ENCODE measurements at places on chromosomes 1 and 21.

GRCh38 chr1:230300322-230301301 is 125.5 kb downstream of the PGBD5 start:
- DNase-seq = no peak

- no peak for DNase-seq
Measured at GRCh38 chr1:201562659-201563405, 23.9 kb downstream of the NAV1 start.

DNA sequence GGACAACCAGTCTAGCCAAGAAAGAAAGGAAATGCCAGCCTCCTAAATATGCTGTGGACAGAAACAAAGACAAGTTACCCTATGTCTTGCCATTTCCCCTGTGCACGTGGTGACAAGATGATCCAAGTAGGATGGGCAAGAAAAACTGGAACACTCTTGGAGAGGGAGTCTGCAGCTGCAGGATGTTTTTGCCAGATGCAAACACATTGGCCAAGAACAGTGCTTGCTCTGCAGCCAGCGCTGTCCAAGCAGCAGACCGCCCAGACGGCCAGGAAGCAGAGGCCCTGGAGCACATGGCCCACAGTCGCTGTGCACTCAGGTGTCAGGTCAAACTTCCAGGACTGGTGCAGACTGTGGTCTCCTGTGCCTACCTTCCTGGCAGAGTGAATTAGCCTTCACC is 189.3 kb downstream of the SLC35F3 start:
- no peak for DNase-seq

DNA sequence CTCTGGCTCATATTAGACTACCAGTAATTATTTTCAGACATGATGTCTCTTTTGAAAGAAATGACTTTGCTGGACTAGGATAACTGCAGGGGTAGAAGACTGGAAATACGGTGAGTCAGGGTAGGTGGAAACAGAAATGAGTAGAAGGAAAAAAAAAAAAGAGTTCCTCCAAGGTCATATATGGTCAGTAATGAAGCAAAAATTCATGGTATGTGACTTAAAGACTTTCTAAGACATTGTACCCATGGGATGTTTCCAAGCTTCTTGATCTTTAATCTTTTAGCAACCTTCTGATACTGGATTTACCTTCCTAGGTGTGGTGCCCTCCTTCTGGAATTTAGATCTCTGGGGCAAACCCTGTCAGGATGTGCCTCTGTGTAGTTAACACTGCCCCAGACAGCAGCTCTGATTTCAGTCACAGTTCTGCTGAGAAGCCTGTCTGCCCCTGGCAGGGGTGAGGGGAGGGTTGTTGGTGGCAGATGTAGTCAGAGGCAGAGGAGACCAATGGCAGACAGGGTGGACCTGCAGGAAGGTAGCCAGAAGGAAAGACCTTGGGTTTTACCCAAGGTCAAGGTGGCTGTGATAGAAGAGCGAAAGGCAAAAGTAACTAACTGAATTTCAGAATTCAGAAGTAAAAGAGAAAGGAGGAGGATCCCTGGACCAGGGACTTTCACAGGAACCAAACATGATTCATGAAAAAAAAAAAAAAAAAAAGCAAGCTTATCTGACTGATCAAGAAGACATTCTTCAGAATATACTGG is 44.1 kb upstream of the BCL10 start:
- no peak for DNase-seq

GRCh38 chr1:153356392-153357075 is 1.1 kb upstream of the S100A9 start:
- no peak for DNase-seq

DNA sequence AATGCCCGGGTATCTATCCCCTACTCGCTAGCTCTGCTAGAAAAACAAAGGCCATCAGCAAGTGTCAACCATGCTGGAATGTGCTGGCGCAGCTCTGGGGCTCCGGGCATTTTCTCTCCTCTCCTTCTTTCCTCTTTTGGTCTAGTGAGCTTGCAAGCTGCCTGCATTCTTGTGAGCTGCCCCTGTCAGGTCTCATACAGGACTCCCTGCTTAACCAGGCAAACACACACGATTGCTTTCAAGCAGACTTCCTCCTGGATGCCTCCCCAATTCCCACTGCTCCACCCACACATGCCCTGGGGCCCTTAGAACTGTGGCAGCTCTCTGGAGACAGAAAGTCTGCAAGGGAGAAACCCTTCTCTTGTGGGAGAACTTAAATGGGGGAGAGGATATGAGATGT is 35.7 kb upstream of the SUCO start:
- DNase-seq = no peak

DNA sequence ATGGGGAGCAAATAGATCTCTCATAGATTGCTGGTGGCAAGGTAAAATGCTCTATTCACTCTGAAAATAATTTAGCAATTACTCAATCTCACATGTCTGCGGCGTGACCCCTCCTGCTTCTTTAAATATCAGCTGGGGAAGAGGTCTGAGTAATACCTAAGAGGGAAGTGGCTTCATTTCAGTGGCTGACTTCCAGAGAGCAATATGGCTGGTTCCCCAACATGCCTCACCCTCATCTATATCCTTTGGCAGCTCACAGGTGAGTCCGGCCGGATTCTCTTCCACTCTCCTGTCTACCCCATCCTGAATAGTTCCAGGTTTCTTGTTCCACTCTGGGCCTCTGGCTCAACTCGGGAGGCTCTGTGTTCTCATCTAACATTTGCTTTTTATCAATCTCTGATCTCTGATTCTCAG is at the start of gene SLAMF7:
SLAMF7 (plus strand) TSS at position 150 of the 414 bp plus-strand sequence; CDS start at position 205, 55 bp downstream.
- no peak for DNase-seq

- peak; percentile 9 for DNase-seq
Measured at GRCh38 chr1:50348449-50349241, 74.6 kb downstream of the DMRTA2 start.

DNA sequence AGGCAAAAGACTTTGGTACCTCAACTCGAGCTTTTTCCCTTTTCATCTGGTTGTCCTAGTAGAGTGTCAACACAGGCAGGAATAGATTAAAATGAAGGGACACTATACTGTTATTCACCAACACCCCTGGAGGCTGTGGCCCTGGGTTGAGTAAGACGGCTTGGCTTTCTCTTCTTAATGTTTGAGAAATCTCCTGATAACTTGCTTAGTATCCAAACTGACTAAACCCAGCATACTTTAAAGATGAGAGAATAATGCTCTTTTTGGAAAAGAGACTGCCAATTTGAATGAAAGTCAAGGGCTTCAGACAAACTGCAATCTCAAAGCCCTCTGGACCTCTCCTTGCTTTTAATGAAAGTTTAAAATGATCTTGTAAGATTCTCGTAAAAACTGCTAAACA is 2.6 kb upstream of the SLC30A1 start:
- DNase-seq = no peak

- no peak for DNase-seq
Measured at GRCh38 chr1:3679098-3679555, 26.8 kb downstream of the TP73 start.

- no peak for DNase-seq
Measured at GRCh38 chr1:145963265-145964019, 933 bp downstream of the ANKRD34A start.

GRCh38 chr1:40651138-40651857 is 14.2 kb downstream of the RIMS3 start:
- no peak for DNase-seq

GRCh38 chr1:94801919-94802546 is 18.1 kb upstream of the SLC44A3 start:
- DNase-seq = no peak

- peak; percentile 37 for DNase-seq
Measured at GRCh38 chr1:52403566-52404115, 582 bp downstream of the ORC1 start.

- peak; percentile 76 for DNase-seq
Measured at GRCh38 chr21:45592208-45592619, 50.0 kb upstream of the SLC19A1 start.

DNA sequence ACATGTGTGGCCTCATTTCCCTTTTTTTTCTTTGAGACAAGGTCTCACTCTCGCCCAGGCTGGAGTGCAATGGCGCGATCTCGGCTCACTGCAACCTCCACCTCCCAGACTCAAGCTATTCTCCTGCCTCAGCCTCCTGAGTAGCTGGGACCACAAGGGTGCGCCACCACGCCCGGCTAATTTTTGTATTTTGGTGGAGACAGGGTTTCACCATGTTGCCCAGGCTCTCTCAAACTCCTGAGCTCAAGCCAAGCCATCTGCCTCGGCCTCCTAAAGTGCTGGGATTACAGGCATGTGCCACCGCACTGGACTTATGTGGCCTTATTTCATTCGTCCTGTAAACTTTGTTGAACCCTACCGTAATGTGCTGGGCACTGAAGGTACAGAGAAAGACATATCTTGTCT is 569 bp upstream of the WARS2 start:
- DNase-seq = peak; percentile 5

DNA sequence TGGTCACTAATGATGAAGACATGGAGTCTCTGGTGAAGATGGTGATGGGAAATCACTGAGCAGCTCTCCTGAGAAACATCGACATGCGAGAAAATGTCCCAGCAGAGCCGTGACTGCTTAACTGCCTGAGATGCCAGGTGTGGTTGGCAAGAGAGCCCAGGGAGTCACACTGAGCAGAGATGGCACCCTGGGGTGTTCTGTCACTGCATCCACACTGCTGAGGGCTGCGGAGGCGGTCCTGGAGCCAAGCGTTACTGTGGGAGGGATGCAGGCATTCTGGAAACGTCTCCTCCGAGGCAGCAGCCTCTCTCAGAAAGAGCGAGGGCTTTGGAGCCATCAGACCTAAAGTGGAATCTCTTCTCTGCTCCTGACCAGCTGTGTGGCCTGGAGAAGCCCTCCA is 57.2 kb downstream of the EPHB2 start:
- DNase-seq = no peak

DNA sequence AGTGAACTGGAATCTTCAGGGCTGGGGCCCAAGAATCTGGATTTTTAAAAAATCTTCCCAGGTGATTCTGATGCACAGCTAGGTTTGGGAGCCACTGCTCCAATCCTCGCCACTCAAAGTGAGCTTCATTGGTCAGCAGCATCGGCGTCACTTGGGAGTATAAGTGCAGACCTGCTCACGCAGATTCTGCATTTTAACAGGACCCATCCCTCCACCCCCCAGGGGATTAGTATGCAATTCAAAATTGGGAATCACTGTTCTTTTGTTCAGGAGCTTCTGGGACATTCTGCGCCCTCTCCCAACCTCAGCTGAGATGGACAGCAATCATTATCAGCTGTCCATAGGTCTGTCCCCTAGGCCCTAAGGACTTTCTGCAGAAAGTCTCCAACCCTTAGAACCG is 53.5 kb downstream of the LGR6 start:
- DNase-seq = no peak

DNA sequence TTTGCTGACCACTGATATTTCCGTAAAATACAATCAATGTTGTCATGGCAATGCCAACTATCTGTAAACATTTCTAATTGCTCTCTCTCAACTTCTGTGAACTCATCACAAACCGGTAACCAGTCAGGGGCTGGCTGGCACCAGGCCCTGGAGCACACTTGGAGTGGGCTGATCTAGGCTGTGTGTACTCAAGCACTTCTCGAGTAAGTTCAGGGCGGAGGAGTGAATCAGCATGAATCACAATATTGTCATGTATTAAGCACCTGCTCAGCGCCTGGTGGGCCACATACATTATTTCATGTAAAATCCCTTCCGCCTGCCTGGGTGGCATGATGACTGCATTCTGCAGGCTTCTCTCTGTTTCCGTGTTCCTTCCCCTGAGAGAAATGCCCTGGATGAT is 212.4 kb downstream of the FOXD2 start:
- DNase-seq = no peak

GRCh38 chr1:68180441-68181164 is 51.7 kb downstream of the WLS start:
- DNase-seq = no peak

DNA sequence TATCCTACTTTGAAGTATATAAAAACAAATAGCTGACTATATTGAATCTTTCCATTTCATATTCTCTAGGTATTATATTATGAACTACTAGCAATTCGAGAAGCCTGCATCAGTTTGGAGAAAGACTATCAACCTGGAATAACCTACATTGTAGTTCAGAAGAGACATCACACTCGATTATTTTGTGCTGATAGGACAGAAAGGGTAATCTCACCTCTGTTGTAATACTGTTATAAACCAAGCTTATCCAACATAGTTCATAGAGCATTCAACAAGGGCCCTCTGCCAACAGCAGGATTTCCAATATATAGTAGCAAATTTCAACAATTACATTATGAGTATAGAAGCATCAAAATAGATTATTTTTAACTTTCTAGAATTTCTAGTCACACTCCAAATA is 43.7 kb upstream of the TEKT2 start:
- no peak for DNase-seq

DNA sequence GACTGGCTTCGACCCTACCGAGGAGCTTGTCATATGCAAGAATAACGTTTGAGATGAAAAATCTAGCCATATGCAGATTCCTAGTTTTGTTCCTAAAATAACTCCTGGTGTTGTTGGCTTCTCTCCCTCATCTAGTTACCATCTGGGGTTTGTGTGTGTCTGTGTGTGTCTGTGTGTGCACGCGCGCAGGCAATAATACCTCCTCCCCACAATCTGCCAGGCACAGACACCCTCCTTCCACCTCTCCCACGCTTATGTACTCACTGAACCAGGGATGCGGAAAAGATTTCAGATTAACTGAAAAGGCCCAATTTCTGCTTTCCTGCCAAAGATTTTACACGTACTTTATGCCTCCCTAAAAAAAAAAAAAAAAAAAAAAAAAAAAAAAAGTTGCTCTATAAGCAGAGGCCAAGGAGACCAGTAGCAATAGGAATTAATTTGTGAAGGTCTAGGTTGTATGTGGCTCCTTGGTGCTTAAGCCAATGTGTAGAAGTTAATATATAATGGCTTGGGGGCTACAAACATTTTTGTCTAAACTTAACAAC is 452.7 kb downstream of the NUF2 start:
- no peak for DNase-seq
